MV-4-11 (cell line): ENCODE measurements at places on chromosomes 2 and 18.
A peak's percentile ranks its signal among the peaks of the same experiment; 100 is the strongest.

DNA sequence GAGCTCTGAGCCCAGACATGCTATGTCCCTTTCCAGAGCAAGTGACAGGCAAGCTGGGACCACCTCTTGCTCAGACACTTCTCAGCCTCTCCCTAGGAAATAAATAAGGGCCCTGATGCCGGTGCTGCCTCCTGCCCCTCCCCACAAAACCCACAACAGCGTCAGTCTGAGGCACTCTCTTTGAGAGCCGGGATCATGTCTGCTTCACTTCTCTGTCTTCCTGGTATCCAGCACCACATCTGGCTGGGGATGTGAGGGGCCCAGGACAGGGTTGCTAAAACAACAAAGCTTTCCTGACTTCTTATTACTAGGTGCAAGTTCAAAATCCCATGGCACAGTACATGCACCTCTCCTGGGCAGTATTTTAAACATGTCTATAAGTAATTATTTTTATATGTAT lies 103.9 kb upstream of the GLI2 start:
- DNase-seq, result no peak

- DNase-seq, result peak; percentile 78
Measured at GRCh38 chr2:28274911-28275685, 117.6 kb upstream of the FOSL2 start.

DNA sequence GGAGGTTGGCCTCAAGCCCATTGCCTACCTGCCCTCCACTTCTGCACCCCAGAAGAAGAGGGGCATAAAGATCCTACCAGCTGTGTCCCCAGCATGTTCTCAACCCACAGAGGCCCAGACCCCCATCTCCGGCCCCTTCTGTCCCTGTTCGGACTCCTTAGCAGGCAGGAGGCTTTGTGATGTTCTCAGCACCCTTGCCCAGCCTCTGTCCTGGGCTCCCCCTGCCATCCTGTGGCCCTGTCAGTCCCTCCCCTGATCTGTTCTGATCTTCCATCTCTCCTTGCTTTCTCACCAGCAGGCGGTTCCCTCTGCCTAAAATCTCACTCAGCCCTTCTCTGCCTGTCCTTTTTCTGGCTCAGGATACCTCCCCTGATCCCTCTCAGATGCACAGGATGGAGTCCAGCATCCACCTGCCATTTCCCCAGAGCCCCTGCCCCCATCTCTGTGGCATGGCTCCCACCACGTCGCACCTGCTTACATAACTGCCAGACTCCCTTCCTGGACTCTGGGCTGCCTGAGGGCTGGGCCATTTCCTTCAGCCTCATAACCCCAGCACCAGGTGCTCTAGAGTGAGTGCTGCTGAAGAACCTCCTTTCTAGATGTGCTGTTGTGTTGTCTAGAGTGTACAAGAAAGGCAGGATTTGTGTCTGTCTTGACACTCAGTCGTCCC lies 134.0 kb downstream of the CTIF start:
- DNase-seq, result no peak

- no peak for DNase-seq
Measured at GRCh38 chr2:98882971-98883779, 52.9 kb downstream of the CRACDL start.

GRCh38 chr2:2146969-2147900 lies 183.8 kb downstream of the MYT1L start:
- no peak for DNase-seq

GRCh38 chr18:10437837-10438236 lies 16.6 kb upstream of the APCDD1 start:
- no peak for DNase-seq

DNA sequence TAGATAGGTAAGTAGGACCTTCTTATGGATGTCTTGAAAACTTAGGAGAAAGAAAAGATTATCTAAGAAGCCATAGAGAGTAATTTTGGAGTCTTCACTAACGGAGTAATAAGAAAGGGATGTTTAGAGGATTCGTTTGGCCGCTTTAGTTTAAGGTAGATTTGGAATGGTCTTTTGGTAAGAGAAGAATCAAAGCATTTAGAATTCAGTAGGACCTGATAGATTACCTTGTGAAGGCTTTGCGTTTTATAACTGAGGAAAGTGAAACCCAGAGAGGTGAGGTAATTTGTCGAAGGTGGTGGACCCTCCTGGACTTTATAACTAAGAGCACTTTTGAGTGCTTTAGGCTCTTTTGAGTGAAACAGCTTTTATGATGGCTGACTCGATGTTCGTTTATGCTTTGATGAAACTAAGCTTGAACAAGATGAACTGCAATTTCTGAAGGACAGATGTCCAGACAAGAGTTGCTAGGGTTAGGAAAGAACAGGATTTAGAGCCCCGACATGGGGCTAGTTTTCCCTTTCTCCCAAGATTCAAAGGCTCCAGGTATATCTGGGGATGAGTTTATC lies 1.3 kb downstream of the MYL12B start:
- DNase-seq, result no peak

- DNase-seq, result no peak
Measured at GRCh38 chr2:4340536-4340935, 637.2 kb downstream of the DCDC2C start.

DNA sequence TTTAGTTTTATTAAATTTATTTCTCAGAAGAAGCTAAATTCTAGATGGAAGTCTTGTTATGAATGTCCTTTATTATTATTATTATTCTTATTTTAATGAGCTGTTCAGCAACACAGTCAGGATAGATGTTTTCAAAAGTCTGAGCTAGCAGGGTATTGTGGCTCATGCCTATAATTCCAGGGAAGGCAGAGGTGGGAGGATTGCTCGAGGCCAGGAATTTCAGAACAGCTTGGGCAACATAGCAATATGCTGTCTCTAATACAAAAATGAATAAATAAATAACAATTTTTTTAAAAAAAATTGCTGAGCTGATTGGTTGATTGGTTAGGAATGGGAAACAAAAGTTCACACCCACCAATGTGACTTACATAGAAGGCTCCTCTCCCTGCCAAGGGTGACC lies 274.1 kb upstream of the CYRIA start:
- DNase-seq, result no peak

DNA sequence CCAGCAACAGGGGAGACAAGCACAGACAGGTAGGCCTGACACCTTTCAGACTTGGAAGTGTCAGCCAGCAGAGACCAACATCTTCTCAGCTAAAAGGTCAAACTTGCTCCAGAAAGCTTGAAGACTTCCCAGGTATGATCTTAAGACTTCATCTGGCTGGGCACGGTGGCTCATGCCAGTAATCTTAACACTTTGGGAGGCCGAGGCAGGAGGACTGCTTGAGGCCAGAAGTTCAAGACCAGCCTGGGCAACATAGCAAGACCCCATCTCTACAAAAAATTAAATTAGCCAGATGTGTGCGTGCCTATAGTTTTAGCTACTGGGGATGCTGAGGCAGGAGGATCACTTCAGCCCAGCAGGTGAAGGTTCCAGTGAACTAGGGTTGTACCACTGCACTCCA lies 39.0 kb upstream of the SPRED2 start:
- DNase-seq, result no peak

DNA sequence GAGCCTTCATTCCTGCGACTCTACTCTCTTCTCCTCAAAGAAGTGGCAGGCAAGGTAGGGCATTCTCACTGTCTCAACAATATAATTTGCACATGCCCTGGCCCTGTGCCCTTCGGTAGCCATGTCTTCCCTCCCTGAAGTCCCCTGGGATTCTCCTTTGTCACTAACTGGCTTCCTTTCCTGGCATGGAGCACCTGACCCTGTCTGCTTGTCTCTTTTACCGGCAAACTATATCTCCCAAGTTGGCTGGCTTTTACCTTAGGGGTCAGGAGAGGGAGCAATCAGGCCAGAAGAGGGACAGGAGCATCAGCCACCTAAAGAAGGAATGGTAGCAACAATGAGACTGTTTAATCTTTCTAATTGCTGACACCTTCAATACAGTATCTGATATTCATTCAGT lies 51.9 kb upstream of the RMDN2 start:
- DNase-seq, result no peak

- DNase-seq, result no peak
Measured at GRCh38 chr18:1499265-1499664, 594.6 kb downstream of the ADCYAP1 start.

DNA sequence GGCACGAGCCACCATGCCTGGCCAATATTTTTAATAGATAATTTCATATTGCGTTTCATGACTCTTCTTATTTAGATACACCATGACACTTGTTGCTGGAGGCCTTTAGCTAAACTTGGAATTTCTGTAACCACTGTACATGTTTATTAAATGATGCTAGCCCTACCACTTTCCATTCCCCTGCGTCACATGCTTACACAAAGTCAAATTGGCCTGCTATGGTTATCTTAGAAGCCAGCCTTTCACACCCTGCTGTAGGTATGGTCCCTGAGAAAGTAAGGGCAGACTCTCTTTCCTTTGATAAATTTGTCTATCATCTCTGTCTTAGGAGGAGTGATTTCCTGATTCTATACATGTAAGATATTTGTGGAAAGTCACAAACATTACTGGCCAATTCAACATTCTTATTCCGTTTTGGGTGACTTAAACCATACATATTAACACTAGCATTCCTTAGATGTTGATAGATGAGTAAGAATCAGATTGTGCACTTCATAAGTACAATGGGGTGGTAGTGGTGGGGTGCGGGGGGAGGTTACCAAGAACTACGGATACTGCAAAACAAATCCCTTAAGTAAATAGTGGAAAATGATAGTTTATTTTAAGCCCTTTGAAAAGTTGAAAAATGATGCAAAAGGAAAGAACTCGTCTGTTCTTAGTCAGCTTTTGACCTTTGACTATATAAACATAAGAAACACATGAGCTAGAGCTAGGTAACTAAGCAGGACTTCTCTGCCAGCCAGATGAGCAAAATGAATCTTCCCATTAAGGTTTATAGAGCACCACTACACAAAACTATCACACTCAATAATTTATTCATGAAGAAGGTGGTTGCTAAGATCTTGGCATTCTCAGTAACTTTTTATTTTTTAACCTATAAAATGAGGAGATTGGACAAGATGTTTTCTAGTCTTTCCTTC lies 7.9 kb upstream of the NDUFV2 start:
- DNase-seq, result no peak

GRCh38 chr2:50962731-50963130 lies 69.2 kb downstream of the NRXN1 start:
- no peak for DNase-seq

GRCh38 chr2:44825702-44826101 lies 115.8 kb upstream of the SIX3 start:
- DNase-seq, result no peak

DNA sequence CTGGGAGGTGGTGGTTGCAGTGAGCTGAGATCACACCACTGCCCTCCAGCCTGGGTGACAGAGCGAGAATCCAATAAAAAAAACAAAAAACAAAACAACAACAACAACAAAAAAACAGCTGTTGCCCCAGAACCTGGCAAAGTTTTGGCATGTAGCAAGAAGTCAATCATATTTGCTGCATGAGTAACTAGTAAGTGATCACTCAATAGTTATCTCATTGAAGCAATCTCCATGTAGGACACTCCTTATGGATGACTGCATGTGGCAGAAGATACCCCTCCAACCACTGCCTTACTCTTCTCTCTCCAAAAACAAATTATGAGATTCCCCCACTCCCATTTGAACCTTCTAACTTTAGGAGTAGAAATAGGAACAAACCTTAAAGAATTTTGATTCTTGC lies 113.7 kb downstream of the TTC27 start:
- no peak for DNase-seq

DNA sequence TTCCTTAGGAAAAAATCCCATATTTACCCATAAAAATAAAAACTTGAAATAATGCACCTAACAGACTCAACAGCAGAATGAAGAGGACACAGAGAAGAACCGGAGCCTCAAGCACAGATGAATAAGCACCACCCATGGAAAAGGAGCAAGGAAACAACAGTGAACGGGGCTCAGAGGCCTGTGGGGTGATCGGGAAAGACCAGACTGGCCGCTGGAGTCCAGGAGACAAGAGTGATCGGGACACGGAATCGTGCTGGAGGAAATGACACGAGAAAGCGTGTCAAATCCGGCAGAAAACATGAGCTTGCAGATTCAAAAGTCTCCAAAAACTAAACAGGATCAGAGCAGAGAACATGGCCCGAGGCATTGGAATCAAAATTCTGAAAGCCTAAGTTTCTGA lies 448.0 kb upstream of the SALL3 start:
- no peak for DNase-seq

GRCh38 chr18:79901665-79902064 lies 49.8 kb downstream of the SLC66A2 start:
- DNase-seq, result no peak

- no peak for DNase-seq
Measured at GRCh38 chr2:177348733-177349693, 43.6 kb upstream of the AGPS start.

DNA sequence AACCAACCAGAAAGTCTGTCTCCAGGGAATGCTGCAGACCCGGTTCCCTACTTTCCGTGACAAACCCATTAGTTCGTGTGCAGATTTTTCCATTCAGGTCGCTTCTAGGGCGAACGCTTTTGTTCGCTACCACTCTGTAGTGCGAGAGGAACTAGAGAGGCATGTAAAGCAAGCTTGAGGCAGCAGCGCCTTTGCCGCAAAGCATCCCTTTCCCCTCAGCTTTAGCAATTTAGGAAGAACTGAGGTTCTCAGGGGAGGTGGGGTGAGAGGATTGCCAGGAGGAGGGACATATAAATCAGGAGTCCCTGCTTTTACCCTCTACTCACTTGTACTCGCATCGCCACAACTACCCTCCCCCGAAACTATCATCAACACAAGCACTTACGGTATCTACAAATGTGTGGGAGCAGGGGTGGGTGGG lies 748 bp upstream of the ZNF804A start:
- DNase-seq, result peak; percentile 71

- no peak for DNase-seq
Measured at GRCh38 chr18:64330931-64331330, 182.0 kb upstream of the LINC00305 start.

DNA sequence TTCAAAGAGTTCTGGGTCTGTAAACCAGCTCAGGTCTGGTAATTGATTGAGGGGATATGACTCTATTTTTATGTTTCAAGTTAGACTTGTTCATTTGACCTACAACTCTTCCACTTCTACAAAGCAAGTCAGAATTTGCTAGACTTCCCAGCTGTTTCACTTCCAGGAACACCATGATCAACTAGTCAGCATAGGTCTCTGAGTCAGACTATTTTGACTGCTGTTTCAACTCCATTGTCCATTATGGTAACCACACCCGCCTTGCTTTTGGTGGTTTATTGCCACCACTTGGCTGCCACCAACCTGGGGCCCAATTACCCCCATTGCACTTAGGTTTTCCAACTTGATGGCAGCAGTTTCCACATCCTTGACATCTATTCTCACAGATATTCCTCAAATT lies 116.6 kb downstream of the LAMA3 start:
- DNase-seq, result peak; percentile 83

DNA sequence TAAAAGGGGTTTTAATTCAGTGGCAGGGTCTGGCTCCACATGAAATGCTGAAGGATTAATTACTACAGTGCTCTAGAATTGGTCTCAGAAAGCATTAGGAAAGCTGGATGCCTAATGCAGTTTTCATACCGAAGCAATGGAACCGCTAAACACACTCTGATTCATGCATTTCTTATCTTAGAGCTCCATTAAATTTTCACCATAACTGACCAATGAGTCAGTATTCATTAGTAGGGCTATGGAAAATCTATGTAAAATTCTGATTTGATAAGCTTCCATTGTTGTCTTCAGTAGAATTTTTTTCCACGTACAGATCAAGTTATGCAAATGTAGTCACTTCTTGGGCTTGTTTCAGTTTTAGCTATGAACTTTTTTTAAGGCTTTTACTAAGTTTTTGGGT lies 359.9 kb downstream of the ARHGAP15 start:
- DNase-seq, result no peak

- DNase-seq, result peak; percentile 11
Measured at GRCh38 chr2:69781321-69782248, 39.7 kb downstream of the ANXA4 start.

GRCh38 chr2:169294001-169294675 lies 68.2 kb downstream of the LRP2 start:
- peak; percentile 29 for DNase-seq
